ENCODE measurements at places on chromosomes 2 and 18.

DNA sequence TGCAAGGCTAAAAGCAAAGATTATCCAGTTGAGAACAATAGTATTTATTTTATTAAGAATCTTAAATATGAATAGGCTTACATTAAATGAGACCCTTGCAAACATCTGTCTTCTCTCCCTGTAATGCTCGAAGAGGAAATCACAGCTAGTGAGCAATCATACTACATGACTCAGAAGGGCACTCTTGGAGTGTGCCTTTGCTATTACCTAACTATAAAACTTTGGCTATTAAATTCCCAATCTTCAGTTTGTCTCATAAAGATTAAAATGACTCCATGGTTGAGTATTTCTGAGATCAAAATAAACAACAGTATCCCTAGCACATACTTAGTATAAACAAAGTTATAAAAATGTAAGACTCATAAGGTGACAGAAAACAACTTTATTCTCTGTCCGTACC, 296.9 kb downstream of the KCNJ3 start:
- no peak for DNase-seq

DNA sequence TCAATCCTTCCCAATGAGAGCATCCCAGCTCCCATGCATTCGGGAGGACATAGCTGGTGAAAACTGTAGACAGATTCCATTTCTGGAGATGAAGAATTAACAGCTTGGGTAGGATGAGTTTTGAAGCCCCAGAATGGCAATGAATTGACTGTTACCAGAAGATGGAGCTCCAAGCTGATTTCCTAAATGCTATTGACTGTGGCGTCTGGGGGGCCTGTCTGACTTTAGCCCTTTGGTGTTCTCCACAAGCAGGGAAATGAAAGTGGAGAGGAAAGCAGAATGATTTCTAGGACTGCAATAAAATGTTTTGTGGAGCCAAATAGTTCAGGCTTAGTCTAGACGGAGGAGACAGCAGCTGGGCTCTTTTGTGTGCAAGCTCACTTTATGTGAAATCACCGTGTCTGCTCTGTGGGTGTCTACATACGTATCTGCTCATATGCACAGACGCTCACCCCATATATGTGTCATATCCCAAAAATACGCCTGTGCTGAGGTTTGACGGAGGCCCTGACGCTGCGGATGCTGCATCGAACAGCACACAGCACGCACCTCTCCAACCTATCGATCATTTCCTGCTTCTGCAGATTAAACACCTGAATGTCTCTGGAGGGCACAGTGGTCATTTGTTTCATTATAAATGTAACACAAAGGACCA, 166.4 kb upstream of the PXDN start:
- DNase-seq, result no peak

DNA sequence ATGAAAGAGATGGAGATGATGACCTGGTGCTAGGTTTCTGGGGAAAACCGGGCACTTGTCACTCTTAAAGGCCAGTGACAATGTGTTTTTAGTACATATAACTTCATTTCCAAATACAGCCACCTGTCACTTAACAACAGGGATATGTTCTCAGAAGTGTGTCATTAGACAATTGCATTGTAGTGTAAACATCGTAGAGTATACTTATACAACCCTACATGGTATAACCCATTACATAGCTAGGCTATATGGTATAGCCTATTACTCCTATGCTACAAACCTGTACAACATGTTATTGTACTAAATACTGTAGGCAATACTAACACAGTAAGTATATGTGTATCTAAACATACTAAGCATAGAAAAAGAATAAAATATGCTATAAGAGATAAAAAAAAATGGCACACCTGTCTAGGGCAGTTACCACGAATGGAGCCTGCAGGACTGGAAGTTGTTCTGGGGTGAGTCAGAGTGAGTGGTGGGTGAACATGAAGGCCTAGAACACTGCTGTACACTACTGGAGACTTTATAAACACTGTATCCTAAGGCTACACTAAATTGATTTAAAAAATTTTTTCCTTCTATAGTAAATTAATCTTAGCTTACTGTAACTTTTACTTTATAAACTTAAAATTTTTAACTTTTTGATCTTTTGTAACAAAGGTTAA, 123.2 kb downstream of the THADA start:
- DNase-seq, result no peak

- no peak for DNase-seq
These were observed 210.9 kb upstream of the SMAD7 start for GRCh38 chr18:49161627-49162026.

- DNase-seq, result no peak
These were observed 49.8 kb downstream of the CAB39 start for GRCh38 chr2:230762317-230762896.

- DNase-seq, result no peak
These were observed 7.8 kb downstream of the TMEM87B start for GRCh38 chr2:112062894-112063293.

- no peak for DNase-seq
These were observed 24.5 kb upstream of the ALPP start for GRCh38 chr2:232354069-232354468.

GRCh38 chr2:233832414-233832813, 21.9 kb downstream of the HJURP start:
- DNase-seq, result no peak

DNA sequence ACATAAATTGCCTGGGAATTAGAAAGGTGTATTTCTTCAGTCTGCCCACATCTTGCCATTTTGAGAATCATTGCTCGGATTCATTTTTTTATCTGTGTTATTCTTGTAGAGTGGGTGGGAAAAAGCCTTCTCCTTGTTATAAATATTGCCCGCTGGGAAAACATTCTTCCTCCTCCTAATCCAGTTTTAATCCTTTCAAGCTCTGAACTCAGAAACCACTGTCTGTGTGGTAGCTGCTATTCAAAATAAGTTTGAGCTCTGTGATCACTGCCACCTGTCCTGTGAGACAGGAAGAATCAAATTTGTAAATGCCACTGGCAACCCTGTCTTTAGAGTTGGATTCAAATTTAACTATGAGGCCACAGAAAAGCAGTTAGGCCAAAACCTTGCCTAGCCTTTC, 1875.2 kb upstream of the PIK3C3 start:
- no peak for DNase-seq

DNA sequence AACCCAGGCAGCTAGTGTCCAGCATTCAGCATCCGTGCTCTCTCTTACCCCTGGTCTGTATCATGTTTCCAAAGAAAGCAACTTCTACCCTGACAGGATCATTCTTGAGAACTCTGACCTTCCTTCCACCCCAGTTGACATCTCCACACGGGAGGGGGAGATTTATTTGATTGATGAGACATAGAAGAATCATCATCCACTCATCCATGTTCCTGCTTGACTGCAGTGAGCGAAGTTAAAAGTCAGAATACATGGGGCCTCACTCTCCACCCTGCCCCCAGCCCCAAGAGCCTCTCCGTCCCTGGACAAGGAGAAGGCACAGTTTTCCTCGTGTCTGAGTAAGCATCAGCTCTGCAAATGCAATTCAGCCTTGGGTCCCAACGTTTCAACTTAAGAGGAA, 356.0 kb upstream of the TNP1 start:
- no peak for DNase-seq
